Stimulated activated CD8-positive, alpha-beta memory T cell treated with anti-CD3 and anti-CD28 coated beads, Interleukin-15, amount 100 ng/mL, for 4 hours (primary cell): ENCODE measurements at places on chromosomes 6 and 20.

DNA sequence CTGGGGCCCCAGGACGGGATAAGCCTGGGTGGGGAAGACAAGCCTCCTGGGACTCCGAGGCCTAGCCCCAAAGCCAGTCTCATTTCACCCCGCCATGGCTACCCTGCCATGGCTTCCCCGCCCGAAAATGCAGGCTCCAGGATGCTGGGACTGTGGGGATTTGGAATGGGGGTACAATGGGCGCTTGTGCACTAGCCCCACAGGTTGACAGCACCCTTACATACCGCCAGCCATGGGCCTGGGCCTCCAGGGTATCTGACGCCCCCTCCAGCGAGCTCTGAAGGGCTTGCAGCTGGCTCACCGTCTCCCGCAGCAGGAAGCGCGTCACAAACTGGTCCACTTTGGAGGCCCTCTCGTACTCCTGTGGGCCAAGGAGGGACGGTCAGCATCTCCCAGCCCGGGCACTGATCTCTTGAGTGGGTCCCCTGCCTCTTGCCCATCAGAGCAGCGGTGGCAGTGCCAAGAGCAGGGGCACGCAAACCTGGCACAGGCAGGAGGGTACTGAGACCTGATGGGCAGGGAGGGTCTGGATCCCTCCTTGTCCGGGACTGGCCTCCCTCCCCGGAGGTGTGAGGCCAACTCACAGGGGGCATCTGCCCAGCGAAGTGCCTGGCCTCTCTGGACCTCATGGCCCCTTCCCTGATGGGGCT lies 2.0 kb upstream of the C20orf144 start:
- no peak for DNase-seq

GRCh38 chr6:159047891-159048685 lies 3.3 kb upstream of the TAGAP start:
- DNase-seq: no peak

DNA sequence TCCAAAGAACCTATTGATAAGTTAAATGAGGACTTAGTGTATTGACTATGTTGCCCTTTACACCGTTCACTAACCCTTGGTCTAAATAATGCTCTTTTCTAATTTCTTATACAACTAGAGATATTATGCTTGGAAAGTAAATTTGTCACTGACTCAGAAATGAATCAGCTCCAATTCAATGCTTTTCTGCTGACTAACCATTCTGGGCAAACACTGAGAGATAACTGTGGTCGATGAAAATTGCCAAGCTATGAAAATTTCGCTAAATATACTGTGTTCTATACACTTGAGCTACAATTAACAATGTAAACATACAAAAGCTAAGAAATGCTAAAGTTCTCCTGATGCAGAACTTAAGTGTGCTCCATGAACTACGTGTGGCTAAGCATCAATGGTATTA lies 23.1 kb upstream of the FBXO9 start:
- DNase-seq: no peak

DNA sequence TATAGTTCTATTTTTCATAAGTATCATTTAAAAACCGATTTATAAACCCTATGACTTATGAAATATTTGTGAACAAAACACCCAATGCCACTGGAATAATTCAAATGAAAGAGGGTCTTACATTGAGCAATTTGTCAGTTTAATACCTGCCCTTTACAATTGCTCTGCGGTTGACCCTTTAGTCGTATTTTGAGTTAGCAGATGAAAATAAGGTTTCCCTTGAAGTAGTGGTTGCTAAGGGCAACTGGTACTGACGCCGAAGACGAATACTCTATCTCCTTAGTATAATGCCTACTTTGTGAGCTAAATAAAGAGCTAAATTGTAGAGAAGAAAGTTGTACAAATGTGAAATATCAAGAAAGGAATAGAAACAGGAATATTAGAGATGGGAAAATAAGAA lies 69.4 kb downstream of the KCNQ5 start:
- no peak for DNase-seq

- DNase-seq: no peak
Observed at GRCh38 chr6:3778701-3779573, 27.4 kb upstream of the PXDC1 start.

- DNase-seq: no peak
Observed at GRCh38 chr20:33889312-33889711, 78.2 kb downstream of the CHMP4B start.

DNA sequence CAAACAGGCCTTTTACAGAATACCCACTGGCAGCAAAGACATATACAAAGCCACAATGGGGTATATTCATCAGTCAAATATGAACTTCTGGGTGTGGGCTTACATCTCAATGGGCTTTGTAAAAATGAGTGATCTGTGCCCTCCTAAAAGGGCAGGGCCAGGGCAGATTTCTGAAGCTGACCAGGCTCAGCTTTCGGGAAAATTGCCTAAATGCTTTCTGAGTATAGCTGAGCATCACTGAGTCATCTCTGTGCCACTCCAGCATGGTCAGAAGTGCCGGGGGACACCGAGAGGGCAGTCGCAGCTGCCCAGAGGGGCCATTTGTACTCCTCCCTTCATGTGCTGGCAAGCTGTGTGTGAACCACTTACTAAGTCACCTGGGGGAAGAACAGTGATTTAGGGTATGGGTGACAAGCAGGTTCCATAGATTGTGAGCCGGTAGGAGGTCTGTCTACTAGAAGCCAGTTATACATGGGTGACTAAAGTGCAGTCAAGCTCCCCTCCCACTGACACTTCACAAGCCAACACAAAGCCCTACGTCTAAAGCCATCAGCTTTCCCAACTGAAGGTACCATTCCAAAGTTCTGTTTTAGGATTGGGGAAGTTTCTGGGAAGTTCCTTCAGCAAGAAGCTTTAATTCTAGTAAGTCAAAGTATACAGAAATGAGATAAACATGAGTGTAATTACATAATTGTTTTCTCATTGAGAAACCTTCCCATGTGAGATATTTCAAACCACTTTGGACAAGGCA lies 147.6 kb upstream of the TAB2 start:
- DNase-seq: no peak

GRCh38 chr6:153858529-153858928 lies 180.5 kb upstream of the OPRM1 start:
- no peak for DNase-seq

DNA sequence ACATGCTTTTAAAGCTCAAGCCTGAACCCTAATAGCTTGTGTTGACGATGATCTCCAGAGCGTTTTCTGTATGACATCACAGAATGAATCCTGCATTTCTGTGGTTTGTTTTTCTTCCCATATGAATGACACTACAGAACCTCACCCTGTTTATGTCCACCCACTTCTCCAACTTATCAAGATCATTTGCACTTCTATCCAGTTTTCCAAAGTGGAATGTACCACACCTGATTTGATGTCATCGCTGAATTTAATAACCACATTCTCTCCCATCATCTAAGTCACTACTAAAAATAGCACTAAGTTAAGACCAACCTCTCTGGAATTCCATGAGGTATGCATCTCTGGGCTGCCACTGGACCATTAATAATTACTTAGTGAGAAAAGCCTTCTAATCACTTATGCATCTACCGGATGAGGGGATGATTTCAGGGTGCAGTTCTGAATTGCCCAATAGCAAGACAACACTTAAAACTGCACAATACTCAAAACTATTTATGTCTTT lies 33.3 kb upstream of the CITED2 start:
- DNase-seq: no peak

DNA sequence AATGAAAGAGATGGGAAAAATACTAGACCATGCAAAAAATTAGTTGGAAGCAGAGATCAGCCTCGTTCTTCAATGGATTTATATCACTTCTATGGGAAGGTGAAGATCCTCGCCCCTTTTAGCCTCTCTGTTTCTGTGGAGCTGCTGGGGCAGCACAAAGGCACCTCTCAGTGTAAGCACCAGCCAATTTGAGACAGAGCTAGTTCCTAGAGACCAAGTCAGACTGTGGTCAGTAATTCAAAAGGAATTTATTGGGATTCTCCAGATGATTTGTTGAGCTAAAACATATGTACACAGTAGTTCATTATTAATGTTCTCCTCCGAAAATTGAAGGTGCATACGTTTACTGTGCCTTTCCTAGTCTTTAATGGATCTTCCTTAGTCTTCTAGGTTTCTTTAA lies 42.4 kb downstream of the SCGN start:
- no peak for DNase-seq

GRCh38 chr6:52024451-52025068 lies 62.9 kb downstream of the PKHD1 start:
- no peak for DNase-seq

GRCh38 chr6:115896538-115897129 lies 164.1 kb downstream of the FRK start:
- DNase-seq: no peak

GRCh38 chr6:169230946-169231789 lies 22.5 kb downstream of the THBS2 start:
- DNase-seq: no peak

GRCh38 chr6:169665289-169665688 lies 36.5 kb downstream of the WDR27 start:
- DNase-seq: no peak

DNA sequence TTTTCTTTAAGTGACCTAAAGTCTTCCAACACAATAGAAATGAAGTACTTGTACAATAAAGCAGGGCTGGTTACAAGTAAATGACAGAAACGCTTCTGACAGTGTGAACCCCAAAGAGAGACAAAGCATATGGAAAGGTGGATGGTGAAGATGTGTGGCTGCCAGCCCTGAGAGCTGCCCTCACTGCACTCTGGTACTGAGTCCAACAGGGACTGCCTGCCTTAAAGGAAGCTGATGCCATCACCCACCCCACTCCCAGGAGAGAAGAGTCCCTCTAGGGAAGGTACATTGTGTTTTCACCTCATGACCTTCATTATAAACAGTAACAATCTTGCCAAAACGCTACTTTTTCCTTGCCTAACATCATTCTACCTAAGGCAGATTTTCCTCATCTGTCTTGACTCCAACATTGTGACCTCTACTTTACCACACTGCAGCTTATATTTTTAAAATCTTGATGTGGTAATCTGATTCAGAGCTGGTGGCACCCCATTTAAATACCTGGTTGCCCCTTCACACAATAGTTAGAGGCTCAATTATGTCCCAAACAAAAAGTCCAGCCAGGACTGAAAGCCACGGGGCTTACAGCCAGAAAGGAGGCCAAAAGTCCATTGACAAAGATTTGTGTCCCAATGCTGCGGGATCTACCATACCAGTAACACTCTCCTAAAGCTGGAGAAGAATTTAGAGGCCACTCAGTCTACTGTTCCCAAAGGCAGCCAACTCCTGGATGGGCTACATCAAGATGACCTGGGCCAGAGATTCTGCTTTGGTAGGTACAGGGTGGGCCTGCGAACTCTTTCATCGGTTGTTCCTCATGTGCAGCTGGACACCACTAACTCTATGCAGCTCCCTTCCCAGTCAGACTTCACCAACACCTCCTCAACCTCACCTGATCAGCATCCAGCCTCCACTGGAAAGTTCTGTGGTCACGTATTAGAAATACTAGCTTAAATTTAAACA lies 4.4 kb downstream of the APMAP start:
- DNase-seq: no peak

- no peak for DNase-seq
Observed at GRCh38 chr6:46606338-46606737, 46.3 kb downstream of the CYP39A1 start.

GRCh38 chr20:51425347-51426106 lies 117.0 kb downstream of the NFATC2 start:
- DNase-seq: no peak

DNA sequence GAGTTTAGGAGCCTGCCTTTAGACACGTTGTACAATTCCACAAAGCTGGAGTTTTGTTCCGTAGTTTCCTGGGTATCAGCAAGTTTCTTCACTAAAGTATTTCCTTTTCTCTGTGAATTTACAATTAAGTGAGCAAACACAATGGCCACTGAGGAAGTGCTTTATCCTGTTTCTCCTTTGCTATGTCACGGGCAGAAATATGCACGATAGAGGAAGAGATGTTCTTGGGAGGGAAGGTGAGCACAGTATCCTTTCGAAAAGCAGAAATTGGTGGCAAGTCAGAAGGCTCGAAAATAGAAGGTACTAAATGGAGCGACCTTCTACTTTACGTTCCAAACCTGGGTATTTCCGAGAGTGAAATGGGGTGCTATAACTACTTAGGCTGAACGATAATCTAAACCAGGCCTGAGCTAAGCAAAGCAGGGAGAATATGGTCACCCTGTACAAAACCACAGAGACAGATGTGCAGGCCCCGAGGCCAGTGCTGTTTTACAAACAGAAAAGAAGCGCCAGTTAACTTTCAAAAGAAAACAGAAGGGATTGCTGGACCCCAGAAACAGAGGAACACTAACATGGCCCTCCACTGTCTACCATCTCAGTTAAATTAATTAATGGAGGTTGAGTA lies 259.6 kb downstream of the TBC1D7 start:
- no peak for DNase-seq
